IPS DF 6.9 (cell line): ENCODE measurements at places on chromosomes 4 and X.

- no peak for DNase-seq
These were observed 117.9 kb downstream of the PDHA2 start for GRCh38 chr4:95957759-95958158.

DNA sequence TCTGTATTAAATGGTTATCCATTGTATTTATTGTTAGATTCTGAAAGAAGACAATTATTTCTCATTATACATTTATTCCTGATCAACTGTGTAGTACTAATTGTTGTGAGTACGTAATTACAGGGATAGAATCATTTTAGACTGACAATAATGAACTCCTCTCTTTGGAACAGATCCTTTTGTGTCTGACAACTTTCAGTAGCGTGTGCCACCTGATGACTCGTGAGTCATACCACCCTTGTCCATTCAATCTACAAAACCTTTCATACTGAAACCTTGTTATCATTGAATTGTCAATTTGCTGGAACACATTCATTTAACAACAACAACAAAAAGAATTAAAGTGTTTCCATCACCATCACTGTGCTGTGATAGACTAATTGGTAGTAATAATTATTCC, 602.7 kb upstream of the PCDH7 start:
- DNase-seq = no peak

DNA sequence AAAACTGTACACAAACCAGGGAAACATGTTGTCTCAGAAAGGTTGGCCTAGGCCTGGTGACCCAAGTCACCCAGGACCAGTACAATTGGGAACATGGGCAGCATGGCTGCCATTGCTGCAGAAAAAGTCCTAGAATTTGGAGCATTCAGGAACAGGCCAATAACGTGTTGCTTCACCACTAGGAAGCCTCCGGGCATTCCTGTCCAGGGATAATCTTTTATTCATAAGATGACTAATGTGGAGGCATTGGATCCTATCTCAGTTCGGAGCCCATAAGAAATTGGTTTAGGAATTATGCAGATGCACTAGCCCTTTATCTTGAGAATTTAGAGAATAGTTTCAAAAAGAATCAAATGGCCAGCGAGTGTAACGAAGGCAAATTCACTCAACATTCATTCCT, 242.8 kb upstream of the NDST4 start:
- DNase-seq = no peak

GRCh38 chr4:68655764-68656444, 14.5 kb downstream of the UGT2B15 start:
- DNase-seq = no peak

DNA sequence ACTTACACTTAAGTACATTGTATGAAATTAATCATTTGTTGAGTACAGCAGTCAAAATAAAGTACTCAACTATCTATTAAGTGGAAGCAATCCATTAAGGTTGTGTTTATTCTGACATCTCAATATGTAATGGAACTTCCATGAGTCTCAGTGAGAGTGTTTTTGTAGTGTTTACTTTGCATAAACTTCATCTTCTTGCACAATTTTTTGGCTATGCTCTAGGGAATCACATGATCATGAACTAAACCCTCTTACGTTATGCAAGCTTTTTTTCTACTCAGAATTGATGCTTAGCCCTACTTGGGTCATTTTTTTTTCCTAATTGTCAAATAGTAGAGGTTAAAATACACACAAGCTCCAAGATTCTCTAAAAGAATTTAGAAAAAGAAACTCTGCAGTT, 21.1 kb upstream of the PIGA start:
- DNase-seq = no peak

DNA sequence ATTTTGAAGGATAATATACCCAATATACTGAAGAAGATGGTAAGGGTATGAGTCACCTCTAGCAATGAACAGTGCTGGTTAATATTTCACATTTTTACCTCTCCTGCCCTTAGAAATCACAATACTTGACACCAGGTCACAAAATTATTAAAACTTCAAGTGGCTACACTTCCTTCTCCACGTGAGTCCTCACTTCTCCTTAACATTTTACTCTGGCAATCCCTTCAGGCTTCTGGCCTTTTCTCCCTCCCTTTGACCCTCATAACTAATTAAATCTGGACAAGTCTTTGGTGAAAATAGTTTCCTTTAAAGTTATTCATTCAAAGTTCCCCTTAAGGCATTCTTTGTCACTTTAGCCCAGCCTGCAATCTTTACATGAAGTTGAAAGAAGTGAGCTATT, 190.4 kb downstream of the UNC5C start:
- DNase-seq = no peak

DNA sequence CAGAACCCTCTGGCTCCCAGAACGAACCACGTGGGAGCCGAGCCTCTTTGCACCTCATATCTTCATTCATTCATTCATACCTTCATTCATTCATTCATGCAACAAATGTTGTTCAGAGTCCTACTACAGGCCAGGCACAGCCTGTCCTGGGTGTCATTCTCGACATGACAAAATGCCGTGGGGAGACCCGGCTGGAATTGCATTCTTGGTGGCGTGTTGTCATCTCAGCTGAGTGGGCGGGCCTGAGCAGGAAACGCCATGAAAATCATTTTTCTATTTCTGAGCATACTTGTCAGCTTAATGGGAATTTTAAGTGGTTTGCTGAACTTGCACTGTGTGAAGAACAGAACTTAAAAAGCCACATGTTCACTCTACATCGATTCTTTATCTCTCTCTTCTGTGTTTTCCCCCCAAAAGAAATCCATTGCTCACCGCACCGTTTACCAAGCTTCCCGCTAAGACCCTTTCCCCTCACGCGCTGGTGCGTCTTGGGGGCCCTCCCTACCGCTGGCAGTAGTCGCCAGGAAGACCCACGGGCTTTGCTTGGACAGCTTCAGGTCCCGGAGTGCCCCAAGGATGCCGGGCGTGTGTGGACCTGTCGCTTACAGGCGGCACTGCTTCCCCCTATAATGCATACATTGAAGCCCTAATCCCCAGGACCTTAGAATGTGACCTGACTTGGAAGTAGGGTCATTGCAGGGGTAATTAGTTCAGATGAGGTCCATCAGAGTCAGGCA, 41.6 kb upstream of the HMX1 start:
- DNase-seq = no peak

GRCh38 chr4:116539744-116540143, 545.6 kb downstream of the TRAM1L1 start:
- no peak for DNase-seq

DNA sequence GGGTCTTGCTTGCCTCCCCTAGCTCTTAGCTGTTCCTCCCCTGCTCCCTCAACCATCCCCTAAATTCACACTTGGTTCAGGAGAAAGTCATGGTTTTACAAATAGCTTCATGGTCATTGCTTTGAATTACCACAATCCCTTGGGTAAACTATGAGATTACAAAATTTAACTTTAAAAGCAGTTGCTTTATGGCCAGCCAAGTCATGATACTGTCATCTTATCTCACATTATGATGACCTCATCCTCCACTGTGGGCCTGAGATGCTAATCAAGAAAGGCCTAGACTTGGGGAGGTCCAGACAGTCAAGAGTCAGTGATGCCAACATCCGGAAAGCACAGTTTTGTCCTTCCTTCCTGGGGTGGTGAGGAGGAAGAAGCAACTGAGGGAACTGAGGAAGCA, 10.5 kb upstream of the FGF16 start:
- no peak for DNase-seq

DNA sequence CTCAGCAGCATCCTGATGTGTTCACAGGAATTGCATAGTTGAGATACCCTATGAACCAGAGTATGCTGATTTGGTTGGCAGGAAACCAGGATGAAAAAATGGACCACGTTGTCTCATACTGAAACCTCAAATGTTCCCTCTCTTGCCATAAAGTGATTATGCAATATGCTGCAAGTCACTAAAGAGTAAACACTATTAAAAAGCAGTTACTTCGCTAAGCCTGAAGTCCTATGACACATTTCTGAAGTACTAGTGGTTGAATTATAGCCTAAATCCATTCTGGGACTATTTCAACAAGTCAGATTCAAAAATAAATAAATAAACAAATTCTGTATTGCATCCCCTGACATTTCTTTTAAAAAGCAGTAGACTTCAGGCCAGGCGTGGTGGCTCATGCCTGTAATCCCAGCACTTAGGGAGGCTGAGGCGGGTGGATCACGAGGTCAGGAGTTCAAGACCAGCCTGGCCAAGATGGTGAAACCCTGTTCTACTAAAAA, 106.0 kb upstream of the NAP1L5 start:
- DNase-seq = no peak

DNA sequence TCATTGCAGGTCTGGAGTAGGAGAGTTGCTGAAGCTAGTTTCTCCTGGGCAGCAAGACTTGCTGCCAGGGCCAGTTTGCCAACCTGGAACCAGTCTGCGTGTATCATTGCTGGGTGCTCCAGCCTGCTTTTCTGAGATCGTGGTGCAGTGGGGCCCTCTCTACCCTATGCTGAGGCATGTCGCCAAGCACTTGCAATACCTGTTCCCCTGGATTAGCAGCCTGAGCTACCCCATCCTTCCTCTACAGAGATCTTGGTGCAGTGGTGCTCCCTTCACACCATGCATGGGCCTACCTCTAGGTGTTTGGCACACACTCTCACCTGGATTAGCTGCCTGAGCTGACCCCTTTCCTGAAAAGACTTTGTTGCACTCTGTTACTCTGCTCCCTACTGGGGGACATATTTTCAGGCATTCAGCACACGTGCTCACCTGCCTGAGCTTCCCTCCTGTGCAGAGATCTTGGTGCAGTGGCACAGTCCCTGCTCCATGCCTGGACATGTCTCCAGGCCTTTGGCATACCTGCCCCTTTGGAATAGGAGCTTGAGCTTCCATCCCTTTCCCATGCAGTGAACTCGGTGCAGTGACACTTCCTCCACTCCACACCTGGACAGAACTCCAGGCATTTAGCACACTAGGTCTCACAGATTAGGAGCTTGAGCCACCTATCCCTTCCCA, 133.7 kb upstream of the CXCL13 start:
- no peak for DNase-seq

DNA sequence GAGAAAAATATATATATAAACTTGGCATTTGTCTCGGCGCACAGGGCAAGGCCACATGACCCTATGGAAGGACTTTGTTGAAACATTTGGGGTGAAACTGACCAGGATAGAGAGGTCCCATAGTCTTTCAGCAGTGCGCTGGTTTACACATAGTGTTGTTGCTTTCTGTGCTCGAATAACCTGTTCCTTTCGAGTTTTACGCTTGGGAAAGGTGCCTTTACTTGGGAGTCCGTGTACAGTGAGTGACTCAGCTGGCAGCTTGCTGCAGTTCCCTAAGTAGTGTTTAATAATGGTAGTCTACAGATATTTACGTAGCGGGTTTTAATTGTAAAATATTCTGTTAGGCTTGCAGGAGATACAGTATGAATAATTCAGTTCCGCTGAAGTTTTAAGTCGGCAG, 578 bp downstream of the APOOL start:
- no peak for DNase-seq

- DNase-seq = no peak
These were observed 2.4 kb downstream of the C4orf46 start for GRCh38 chr4:158669310-158669709.

GRCh38 chr4:90318193-90318592, 191.0 kb downstream of the CCSER1 start:
- DNase-seq = no peak

GRCh38 chrX:119817130-119817690, 25.8 kb upstream of the RPL39 start:
- DNase-seq = no peak

GRCh38 chr4:95749204-95749603, 90.7 kb upstream of the PDHA2 start:
- no peak for DNase-seq

DNA sequence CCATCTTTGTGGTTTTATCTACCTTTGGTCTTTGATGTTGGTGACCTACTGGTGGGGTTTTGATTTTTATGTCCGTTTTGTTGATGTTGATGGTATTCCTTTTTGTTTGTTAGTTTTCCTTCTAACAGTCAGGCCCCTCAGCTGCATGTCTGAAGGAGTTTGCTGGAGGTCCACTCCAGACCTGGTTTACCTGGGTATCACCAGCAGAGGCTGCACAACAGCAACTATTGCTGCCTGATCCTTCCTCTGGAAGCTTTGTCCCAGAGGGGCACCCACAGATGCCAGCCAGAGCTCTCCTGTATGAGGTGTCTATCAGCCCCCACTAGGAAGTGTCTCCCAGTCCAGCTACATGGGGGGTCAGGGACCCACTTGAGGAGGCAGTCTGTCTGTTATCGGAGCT, 199.3 kb upstream of the WDFY3 start:
- DNase-seq = no peak

DNA sequence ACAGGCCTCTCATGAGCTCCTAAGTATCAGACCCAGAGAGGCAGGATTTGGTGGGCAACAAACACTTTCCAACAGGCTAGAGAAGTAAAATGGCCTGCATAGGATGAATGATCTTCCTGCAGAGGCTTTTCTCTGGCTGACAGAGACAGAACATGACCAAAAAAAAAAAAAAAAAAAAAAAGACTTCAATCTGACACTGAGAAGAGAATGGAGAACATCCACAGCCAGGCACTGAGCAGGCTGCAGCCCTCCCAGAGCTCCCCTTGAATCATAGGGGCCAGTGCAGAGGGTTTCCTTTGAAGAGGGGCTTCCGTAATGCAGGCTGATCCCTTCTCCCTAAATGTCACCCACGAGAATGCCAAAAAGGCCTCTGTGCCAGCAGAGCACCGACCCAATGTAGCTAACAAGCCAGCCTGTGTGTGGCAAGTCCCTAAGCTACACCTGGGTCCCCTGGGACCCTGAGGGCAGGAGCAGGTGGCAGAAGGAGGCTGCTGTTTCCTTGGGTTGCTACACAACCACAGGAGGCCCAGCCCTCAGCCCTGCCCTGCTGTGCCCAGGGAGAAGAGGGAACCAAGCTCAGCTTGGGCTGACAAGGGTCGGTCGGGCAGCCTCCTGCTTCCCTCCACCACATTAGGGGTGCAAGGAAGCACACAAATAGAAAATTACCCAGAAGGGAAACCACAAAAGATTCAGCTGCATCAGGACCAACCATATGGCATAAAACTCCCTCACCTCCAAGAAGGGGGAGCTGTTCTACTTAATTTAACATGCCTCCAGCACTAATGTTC, 55.6 kb downstream of the MAP7D2 start:
- no peak for DNase-seq

- DNase-seq = no peak
These were observed 1522.8 kb upstream of the PABPC4L start for GRCh38 chr4:135724421-135724820.
